Vagina (tissue), 2 donors: ENCODE measurements at places on chromosomes 2 and 18. TPM values are rescaled to one million over a fixed set of nuclear protein-coding genes. Genes with fewer than 3 reads are reported as not detected.

VAMP5 gene
- 42.5 TPM for total RNA-seq

FSIP2 gene
- 1.2 TPM for total RNA-seq

- no peaks in the 10 kb centered on the region for H3K27me3 ChIP-seq
- no peak for DNase-seq
- no peak overlapping the region for H3K27ac ChIP-seq
- H3K36me3 ChIP-seq: no peaks in the 10 kb centered on the region
- H3K4me1 ChIP-seq: no peaks in the 10 kb centered on the region
- no peak overlapping the region for H3K4me3 ChIP-seq
Measured at GRCh38 chr2:98015671-98016070, 19.9 kb upstream of the TMEM131 start.

- DNase-seq: no peak
- no peak overlapping the region for H3K4me3 ChIP-seq
- no peak overlapping the region for H3K27ac ChIP-seq
- H3K36me3 ChIP-seq: no peaks in the 10 kb centered on the region
- H3K27me3 ChIP-seq: no peaks in the 10 kb centered on the region
Measured at GRCh38 chr2:10844097-10844496, 31.5 kb upstream of the PDIA6 start.

DNA sequence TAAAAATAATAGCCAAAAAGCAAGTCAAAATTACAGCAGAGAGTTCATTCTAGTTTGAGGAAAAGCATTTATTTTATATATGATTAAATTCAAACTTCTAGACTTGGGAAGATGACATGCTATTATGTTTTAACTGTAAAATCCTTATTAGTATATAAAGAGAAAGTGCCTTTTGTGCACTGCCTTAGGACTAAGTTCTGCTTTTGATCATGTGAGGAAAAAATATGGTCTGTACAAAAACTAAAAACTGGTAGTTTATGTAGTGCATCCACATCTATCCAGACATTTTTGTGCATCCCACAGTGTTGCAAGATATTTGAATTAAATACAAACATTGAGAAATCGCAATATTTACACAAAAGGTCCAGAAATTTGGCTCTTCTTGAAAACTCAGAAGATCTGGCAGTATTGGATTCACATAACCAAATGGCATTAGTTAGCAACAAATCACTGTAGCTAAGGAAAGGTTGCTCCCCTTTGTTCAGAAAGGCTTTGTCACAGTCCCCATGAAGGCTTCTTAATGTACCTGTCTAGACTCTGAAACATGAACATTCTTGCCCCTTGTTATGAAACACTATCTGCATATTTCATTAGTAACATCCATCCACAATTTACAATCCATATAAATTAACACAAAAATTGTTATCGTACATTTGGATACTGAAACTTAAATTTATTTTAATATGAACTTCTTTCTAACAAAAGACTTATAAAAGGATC lies 2.2 kb downstream of the MMADHC start:
- H3K36me3 ChIP-seq: no peaks in the 10 kb centered on the region
- H3K27ac ChIP-seq: no peak overlapping the region
- no peak overlapping the region for H3K4me3 ChIP-seq
- peaks cover 40% of the 10 kb centered on the region for H3K4me1 ChIP-seq
- no peak for DNase-seq

DNA sequence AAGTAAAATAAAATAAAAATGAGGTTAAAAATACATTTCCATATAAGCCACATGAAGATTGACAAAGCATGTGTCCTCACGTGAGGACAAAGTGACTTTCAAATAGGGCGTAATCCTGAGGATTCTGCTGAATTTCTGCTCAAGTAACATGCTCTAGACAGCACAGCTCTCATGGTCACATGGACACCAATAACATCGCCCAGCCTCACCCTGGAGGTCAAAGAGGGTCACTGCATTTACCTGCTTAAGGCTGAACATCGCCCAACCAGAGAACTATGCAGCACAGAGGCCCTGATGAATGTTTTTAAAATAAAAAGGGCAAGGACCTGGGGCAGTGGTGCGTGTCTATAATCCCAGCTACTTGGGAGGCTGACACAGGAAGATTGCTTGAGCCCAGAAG lies 30.2 kb downstream of the TGFBRAP1 start:
- DNase-seq: no peak
- no peaks in the 10 kb centered on the region for H3K27me3 ChIP-seq
- no peak overlapping the region for H3K27ac ChIP-seq

- no peaks in the 10 kb centered on the region for H3K27me3 ChIP-seq
- DNase-seq: no peak
- H3K36me3 ChIP-seq: no peaks in the 10 kb centered on the region
- H3K4me1 ChIP-seq: peaks cover 35% of the 10 kb centered on the region
Measured at GRCh38 chr2:28871620-28872019, 1.5 kb upstream of the TRMT61B start.

- no peak overlapping the region for H3K4me3 ChIP-seq
- no peak overlapping the region for H3K27ac ChIP-seq
- peaks cover 29% of the 10 kb centered on the region for H3K4me1 ChIP-seq
Measured at GRCh38 chr18:50094221-50094773, 100.7 kb downstream of the MYO5B start.

- H3K4me1 ChIP-seq: no peaks in the 10 kb centered on the region
- H3K27ac ChIP-seq: no peak overlapping the region
- H3K27me3 ChIP-seq: no peaks in the 10 kb centered on the region
- no peaks in the 10 kb centered on the region for H3K36me3 ChIP-seq
- H3K4me3 ChIP-seq: no peak overlapping the region
Measured at GRCh38 chr18:13623348-13623747, 103.0 kb downstream of the FAM210A start.

DNA sequence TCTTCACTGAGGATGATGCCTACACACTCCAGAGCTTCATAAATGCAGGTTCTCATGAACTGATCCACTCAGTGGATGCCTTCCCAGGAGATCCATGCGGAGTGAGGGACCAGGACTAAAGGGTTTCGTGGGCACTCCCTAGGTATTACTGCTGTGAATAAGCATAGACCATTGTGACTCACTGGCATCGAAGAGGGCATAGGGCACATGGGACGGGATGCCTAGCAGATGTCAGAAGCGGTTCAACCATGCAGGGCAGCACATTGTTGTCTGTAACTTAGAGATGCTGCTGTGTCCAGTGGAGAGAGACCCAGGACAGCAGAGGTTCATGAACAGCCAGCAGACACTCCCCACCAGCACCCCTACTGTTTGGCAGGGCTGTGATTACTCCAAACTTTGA lies 17.2 kb downstream of the GKN2 start:
- H3K4me3 ChIP-seq: no peak overlapping the region
- no peaks in the 10 kb centered on the region for H3K36me3 ChIP-seq
- no peak for DNase-seq
- H3K4me1 ChIP-seq: peaks cover 12% of the 10 kb centered on the region
- no peaks in the 10 kb centered on the region for H3K27me3 ChIP-seq

- H3K36me3 ChIP-seq: no peaks in the 10 kb centered on the region
- no peak for DNase-seq
- H3K27ac ChIP-seq: peak overlapping the region; percentile 74
- H3K4me1 ChIP-seq: peaks cover 82% of the 10 kb centered on the region
- no peaks in the 10 kb centered on the region for H3K27me3 ChIP-seq
Measured at GRCh38 chr2:128378231-128379020, 59.8 kb upstream of the HS6ST1 start.

- no peaks in the 10 kb centered on the region for H3K27me3 ChIP-seq
- no peak overlapping the region for H3K4me3 ChIP-seq
- H3K27ac ChIP-seq: no peak overlapping the region
- H3K36me3 ChIP-seq: no peaks in the 10 kb centered on the region
Measured at GRCh38 chr2:220626603-220627002, 945.5 kb downstream of the EPHA4 start.

GRCh38 chr2:43276962-43277391 lies 50.6 kb upstream of the ZFP36L2 start:
- peak overlapping the region; percentile 75 for H3K27ac ChIP-seq
- H3K4me1 ChIP-seq: peaks cover 42% of the 10 kb centered on the region
- H3K27me3 ChIP-seq: no peaks in the 10 kb centered on the region
- H3K36me3 ChIP-seq: peaks cover 5% of the 10 kb centered on the region
- H3K4me3 ChIP-seq: no peak overlapping the region
- no peak for DNase-seq

GRCh38 chr18:22860807-22861206 lies 72.3 kb upstream of the RBBP8 start:
- H3K4me3 ChIP-seq: no peak overlapping the region
- no peaks in the 10 kb centered on the region for H3K27me3 ChIP-seq

GRCh38 chr18:63707816-63708215 lies 5.1 kb downstream of the SERPINB11 start:
- H3K27ac ChIP-seq: no peak overlapping the region
- H3K36me3 ChIP-seq: no peaks in the 10 kb centered on the region
- no peak overlapping the region for H3K4me3 ChIP-seq
- no peak for DNase-seq
- H3K4me1 ChIP-seq: no peaks in the 10 kb centered on the region

DNA sequence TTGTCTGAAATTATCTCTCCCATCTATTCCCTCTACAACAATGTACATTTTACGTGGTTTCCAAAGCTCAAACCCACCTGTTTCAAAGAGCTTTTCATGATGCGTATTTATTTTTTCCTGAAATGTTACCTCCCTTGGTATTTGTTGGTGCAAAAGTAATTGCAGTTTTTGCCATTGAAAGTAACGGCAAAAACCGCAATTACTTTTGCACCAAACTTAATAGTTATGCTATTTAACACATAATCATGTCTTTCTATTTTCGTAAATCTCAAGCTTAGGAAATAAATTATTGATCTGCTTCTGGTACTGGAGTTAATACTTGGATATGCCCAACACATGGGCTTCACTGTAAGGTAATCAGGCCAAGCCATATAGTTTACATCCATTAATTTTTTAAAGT lies 85.2 kb downstream of the SUCLG1 start:
- H3K36me3 ChIP-seq: no peaks in the 10 kb centered on the region
- DNase-seq: no peak
- no peak overlapping the region for H3K4me3 ChIP-seq
- no peak overlapping the region for H3K27ac ChIP-seq

DNA sequence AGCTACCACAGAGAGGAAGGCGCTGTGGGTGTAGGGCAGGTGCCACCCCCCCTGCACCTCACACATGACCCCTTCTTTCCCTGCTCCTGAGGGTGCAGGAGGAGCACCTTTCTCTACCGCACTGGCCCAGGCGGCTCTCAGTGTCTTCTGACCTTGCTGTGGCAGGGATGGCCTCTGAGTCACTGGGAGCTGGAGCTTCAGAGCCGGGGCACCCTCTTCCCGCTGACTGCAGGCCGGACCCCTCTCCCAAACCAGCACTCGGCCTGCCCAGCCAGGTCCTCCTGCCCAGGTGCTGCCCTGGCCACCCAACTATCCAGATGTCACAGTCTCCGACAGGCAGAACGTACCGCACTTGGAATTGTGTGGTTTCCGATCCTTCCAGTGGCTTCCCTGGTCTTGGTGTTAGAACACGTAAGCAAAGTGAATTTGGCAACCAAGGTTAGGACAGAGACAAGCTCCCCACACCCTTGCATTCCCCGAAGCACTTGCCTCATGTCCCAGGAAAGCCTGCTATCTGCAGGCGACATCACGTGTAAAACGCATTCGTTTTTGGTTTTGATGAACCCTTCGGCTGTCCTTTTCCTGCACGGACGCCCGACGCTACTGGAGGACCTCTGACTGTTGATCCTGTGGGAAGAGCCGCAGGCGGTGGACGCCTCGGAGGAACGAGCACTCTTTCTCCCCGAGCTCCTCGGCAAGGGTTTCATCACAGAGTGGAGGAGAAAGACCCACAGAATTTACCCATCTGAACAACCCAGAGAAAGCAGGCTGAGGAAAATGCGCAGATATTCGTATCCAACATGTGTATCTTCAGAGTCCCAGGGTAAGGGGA lies 24.7 kb upstream of the KCNG2 start:
- H3K4me1 ChIP-seq: no peaks in the 10 kb centered on the region
- H3K27ac ChIP-seq: no peak overlapping the region
- no peak for DNase-seq
- H3K36me3 ChIP-seq: no peaks in the 10 kb centered on the region
- no peak overlapping the region for H3K4me3 ChIP-seq
- no peaks in the 10 kb centered on the region for H3K27me3 ChIP-seq

DNA sequence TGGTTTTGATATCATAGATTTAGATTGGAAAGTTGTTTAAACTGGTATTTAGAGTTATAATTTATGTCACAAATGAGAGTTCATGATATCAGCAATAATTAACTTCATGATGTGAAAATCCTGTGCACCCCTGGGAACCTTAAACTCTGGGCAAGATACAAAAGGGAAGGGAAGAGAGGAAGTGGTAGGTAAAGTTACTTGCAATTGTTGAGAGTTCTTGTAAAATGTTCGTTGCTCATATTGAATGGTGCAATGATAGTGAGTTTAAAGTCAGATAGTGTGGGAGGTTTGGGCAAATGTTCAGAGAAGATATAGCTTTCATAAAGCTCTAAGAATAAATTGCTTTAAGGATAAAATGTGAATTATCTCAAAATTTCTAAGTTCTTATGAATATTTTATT lies 75.4 kb downstream of the SP110 start:
- H3K4me1 ChIP-seq: no peaks in the 10 kb centered on the region
- DNase-seq: no peak

DNA sequence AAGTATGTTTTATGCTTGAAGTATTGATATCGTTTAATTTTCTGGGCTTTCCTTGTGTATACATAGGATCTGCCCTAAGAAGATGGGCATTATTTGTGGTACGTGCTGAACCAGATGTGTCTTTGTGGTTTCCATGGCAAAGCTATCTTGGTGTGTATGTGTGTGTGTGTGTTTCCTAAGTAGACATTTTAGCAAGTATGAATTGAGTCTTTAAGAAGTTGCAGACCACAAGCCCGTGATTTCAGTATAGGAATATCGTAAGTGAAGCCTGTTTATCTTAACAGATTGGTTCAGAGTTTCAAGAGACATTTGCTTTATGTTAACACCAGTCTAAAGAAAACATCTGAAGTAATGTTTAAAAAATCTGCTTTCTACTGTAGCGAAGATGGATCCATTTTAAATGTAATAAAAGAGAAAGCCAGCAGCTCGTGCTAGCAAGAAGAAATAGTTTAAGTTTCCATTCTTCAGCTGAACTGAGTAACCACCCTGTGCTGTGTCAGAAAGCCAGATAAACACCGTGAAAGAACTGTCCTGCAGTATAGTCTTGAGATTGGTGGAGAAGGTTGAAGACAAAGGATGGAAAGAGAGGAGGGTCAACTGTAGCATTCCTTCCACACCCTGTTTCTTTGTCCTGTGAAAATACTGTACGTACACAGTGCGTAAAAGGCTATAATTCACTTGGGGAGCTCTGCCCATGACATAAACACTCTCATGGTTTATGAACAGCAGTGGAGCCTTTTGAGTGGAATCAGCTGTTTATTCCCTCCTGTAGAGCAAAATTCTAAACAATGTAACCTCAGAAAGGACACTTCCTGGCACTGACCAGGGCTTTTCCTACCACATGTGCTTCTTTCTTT lies 91.9 kb upstream of the FOSL2 start:
- H3K27ac ChIP-seq: peak overlapping the region; percentile 77
- no peaks in the 10 kb centered on the region for H3K27me3 ChIP-seq
- H3K4me1 ChIP-seq: peaks cover 7% of the 10 kb centered on the region
- H3K36me3 ChIP-seq: no peaks in the 10 kb centered on the region
- no peak overlapping the region for H3K4me3 ChIP-seq
